Stimulated activated CD8-positive, alpha-beta memory T cell treated with anti-CD3 and anti-CD28 coated beads, Interleukin-2, amount 100 ng/mL, for 48 hours (primary cell): ENCODE measurements at places on chromosomes 6 and 20.

- no peak for DNase-seq
Observed at GRCh38 chr20:32539026-32539816, 45.9 kb downstream of the NOL4L start.

- DNase-seq: no peak
Observed at GRCh38 chr20:25177890-25178321, 17.6 kb upstream of the ENTPD6 start.

DNA sequence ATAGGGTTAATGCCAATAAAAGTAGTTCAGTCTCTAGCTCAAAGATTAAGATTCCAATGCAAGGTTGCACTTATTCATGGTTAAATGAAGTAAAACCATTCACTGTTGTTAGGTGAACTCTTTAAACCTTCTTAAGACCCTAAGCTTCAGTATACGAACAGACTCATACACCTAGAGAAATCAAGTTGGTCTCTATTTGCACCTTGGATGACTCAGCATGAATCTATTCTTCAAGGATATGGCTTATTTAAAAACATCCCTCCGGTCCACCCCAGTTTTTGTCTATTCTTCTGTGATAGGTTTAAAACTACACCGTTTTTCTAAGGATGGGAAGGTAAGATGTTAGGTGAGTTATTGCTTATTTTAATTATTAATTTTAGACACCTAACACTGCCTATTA, 932 bp upstream of the TAAR9 start:
- no peak for DNase-seq

DNA sequence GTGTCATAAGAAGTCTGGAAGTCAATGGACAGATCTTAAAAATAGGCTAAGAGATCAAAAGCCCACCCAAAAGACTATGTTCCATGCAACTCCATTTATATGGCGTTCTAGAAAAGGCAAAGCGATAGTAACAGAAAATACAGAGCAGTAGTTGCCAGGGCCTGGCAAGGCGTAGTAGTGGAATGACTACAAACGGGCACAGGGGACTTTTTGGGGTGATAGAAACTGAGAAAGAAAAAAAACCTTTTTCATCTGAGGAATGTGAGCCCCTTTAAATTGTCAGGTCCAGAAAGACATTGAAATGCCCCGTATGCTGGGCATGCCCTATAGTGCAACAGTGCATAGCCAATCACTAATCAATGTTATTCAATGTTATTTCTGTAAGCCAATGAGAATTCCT, 47.2 kb upstream of the FAM50B start:
- DNase-seq: no peak

DNA sequence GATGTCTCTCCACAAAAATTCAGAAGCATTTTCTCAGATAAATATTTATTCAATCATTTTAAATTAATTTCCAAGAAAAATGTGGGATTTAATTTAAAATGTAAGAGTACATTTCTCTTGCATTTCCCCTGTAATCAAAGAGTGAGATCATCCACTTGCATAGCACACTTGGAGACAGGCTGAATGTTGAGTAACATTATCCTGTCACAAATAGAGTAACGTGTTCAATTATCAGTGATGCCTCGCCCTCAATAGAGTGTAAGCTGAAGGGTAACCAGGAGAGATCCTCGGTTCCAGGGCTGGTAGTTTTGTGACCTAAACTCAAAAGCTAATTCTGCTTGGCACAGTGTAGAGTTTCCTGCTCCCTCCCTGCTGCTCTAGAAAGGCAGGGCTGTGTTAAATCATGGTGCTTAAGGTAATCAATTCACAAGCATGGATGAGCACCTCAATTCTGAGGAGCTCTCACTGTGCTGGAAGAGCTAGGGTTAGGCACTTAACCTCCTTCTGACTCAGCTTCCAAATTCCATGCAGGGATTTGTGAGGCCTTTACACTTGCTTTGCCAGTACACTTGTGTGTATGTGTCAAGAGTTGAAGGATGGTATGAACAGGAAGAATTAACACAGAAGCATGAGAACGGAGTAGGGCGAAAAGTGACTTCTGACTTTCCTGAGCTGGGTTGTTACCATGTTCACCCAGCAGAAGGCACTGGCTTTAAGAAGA, 56.6 kb downstream of the MMUT start:
- no peak for DNase-seq

DNA sequence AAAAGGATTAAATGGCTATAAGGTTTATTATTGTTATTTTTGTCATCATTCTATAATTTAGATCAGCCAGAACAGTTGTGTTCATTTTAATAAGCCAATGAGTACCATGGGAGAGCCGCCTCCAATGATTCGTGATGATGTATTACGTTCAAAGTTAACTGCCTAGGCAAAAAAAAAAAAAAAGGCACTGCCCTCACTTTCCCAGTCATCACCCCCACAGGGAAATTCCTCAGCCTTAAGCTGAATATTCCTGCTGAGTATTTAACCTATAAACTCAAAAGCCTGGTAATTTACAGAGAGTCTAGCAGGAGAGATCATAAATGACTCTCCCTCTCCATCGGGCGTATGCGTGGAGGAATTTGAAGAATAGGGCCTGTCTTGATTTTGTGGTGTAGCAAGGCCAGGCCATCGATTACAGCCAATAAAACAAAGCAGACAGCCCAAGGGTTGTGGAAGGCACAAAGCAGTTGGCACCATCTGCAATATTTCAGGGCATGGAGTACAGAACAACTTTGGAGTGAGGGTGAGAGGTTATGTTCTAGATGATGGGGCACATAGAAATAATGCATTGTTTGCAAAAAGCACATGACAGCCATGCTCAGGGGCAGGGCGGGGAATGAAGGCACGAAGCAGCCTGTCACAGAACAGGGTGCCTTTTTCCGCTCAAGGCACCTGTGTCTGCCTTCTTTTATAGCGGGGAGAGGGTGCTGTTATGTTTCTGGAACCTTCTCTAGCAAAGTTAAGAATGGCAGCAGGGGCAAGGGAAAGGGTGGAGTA, 138.2 kb upstream of the DTNBP1 start:
- no peak for DNase-seq

GRCh38 chr6:104630955-104631354, 228.8 kb downstream of the HACE1 start:
- DNase-seq: no peak

DNA sequence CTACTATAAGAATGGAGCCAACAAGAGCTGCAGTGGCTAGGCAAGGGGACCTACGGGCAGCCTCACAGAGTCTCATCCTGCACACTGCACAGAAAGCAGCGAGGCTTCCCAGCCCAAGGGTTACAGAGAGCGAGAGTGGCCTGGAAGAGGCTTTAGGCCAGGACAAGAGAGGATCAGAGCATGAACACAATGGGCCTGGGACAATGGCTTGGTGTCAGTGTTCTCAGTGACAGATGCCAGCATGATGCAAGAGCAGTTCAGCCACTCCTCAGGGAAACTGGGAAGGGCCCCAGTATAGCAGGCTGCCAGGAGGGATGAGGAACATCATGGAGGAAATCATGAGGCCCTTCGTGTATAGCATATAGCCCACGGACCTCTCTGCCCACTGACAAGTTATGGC, 108.0 kb downstream of the NUS1 start:
- DNase-seq: no peak

- no peak for DNase-seq
Observed at GRCh38 chr6:122571888-122572287, 38.3 kb upstream of the PKIB start.

- DNase-seq: no peak
Observed at GRCh38 chr6:169098116-169098515, 155.5 kb downstream of the THBS2 start.

DNA sequence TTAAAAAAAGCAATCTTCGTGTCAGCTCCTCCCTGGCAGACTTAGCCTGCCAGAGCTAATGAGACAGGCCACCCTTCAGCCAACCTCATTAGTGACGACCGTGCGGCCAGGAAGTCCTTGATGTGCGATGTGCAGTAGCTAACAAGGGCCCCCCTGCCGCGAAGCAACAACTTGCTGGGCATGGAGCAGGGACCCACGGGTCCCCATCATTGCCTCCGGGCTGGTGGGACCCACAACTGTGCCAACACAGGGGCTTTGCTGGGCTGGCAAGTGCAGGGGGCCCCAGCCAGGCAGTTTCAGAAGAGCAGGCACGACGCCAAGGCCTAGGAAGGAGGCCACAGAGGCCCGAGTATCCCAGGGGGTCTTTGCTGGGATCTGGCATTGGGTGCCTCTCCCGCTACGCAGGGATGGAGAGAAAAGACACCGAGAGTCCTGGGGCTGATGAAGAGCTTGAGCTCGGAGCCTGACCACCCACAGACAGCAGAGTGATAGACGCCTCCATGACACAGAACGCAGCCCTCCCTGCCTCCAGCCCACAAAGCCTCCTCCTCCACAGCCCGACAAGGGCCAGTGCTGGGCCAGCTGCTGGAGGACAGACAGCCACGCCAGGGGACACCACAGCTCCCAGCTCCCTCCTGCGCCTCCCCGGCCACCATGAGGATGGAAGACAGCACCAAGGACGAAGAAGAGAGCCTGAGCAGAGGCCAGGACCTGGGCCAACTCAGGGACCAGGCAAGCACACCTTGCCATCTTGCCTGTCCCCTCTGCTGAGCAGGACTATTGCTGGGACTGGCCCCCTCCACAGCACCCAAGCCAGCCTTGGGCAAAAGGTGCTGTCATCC, 96.6 kb downstream of the YTHDF1 start:
- DNase-seq: no peak

GRCh38 chr6:50720623-50721022, 7.3 kb downstream of the TFAP2D start:
- DNase-seq: no peak

GRCh38 chr6:105364243-105364642, 38.6 kb downstream of the PREP start:
- DNase-seq: no peak

DNA sequence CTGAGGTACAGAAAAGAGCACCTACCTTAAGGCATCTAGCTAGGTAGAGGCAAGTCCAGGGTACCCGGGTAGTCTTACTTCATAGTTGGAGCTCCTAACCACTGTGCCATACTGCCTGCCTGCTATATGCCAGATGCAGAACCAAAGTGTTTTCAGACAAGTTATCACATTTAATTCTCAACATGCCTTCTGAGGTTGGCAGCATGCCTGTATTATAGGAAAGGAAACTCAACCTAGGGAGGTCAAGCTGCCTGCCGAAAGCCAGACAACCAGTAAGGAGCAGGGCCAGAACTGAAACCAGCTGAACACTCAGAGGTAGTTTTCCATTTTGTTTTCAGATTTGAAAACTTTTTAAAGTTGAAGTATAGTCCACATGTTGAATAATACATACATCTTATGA, 5.4 kb downstream of the CTNNBL1 start:
- no peak for DNase-seq

DNA sequence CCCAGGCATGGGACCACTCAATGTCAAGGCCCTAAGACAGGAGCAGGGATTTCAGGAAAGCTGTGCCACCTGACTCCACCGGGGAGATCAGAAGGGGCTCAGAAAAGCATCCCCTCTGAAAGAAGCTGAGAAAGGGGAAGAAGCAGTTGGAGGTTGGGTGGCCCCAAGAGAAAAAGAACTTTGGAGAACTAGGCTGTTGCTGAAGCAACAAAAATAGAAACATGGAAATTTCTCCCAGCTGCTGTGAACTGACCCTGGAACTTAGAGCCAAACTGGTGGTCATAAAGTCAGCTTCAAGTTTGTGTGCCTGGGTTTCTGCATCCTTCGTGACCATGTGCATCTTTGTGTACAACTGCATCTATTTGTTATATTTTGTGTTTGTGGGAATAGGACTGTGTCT, 534.5 kb downstream of the MAFB start:
- DNase-seq: no peak

GRCh38 chr20:50404419-50405234, 105.6 kb upstream of the PTPN1 start:
- DNase-seq: no peak

DNA sequence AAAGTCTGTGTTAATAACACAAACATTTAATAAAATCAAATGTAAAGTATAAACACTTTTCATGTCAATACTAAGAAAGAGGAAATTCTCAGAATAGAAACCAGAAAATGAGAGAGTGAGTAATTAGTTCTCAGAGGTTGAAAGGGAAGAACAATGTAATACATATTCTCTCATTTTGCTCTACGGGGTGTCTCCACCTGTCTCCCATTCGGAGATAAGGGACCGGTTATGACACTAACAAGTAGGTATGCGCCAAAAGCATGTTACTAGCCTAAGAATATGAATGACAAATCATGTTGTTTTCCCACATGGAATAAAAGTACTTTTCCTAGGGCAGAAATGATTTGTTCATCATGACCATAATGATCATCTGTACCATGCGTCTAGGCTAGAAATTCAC, 35.6 kb upstream of the PRELID3B start:
- no peak for DNase-seq

DNA sequence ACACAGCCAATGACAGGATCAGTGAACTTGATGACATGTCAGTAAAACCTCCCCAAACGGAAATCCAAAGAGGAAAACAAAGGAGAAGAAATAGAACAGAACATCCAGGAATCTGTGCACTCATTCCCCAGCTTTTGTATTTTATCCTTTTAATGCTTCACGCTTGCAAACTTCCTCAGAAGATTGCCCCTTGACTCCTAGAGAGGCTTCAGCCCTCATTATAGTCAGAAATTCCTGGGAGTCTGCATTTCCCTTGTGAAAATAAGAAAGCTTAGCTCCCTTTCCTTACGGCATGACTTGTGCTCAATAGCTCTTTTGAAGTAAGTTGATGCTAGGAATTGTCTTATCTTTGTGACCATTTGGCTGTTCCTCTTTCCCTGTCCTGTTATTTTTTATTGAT, 313.6 kb upstream of the OPRM1 start:
- no peak for DNase-seq

DNA sequence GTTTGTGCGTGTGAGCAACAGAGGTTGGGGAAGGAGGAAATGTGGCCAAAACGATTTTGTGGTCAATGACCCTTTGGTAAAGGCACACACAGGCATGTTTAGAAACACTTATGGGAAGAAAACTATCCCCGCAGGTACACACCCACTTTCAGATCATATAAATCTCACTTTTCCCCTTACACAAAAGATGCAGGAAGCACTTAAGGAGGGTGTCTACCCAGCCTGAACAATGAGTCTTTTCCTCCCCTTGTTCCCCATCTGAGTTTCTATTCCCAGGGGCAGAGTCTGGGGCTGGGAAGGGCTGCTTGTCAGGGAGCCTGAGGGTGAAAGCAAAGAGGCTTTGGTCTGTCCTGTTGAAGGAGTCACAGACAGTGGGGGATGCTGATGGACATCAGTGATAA, 193.2 kb upstream of the SALL4 start:
- DNase-seq: no peak

DNA sequence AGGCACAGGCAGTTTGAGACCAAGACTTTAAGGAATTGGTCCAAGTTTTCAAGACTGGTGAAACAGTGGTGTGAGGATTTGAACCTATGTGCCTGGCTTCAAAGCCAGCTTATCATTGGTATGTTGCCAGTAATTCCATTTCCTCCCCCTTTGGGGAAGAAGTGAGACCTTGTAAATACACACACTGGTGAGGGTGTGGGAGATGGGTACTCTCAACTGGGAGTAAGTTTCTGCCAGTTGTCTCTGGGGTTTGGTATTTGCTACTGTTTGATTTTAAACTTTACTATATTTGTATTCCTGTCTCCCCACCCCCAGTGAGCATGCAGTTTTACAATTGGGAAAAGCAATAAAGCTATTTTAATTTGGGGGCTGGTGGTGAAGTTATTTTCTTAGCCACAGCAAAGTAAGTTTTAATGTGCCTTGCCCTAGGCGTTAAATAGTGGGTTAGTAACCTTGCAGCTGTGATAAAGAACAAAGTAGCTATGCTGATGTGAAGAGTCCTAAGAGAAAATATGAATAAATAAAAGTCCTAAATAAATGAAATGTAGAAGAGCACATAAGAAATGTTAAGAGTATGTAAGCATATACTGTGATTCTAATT, 31.0 kb downstream of the SNX9 start:
- no peak for DNase-seq

GRCh38 chr6:33207552-33208090, 679 bp upstream of the RING1 start:
- no peak for DNase-seq

GRCh38 chr6:135382182-135382628, 115.3 kb downstream of the AHI1 start:
- no peak for DNase-seq
